ENCODE measurements at places on chromosomes 7 and 10.

DNA sequence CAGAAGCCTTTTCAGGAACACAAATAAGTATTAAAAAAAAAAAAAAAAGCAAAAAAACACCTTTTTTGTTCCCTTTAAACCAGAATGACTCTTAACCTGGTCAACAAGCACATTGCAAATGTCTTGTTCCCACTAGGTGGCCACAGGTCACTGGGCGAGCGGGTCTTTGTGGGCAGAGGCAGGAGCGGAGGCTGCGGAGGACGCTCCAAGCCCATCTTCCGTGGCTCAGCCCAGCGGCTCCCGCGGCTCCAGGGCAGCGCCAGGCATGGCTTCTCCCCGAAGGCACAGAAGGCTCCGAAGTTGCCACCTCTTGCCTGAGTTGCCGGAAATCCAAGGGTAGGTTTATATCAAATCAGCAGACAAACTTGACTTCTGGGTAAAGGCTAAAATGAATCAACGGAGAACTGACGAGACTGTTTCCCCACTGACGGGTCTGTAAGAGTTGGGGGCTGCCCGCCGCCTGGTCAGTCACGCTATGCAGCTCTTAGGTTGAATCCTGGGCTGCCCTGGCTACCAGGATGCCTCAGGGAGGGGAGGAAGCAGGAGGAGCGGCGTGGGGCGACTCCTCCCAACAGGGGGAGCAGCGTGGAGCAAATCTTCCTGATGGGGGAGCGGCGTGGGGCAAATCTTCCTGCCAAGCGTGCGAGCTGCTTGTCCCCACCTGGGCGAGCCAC is 144.5 kb downstream of the PTPRN2 start:
- DNase-seq = no peak

DNA sequence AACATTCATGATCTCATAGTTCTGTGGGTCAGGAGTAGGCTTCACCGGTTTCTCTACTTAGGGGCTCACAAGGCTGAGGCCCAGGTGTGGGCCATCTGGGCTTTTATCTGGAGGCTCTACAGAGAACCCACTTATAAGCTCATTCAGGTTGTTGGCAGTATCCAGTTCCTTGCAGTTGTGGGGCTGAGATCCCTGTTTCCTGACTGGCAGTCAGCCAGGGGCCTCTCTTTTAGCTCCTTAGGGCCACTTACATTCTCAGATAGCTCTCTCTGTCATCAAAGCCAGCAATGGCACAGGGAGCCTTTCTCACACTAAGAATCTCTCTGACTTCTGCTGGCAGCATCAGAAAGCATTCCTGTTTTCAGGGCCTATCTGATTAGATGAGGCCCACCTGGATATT is 18.2 kb upstream of the HECTD2 start:
- DNase-seq = no peak

GRCh38 chr10:16886031-16886430 is 68.8 kb upstream of the RSU1 start:
- DNase-seq = no peak

DNA sequence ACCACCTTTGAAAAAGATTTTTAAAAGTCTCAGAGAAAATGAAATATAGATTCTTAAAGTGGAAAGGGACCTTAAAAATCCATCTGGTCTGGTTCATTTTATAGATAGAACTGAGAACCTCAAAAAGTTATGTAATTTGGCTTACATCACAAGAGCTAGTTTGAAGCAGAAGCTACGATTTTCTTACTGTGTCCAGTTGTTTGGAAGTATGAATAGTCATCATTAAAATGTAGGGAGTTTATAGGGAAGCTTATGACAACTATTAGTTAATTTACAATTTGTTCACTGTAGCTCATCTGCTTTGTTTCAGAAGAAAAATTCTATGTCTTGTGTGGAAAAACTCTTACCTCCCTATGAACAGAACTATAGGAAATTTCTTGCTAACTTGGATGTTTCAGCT is 26.9 kb downstream of the ZEB1 start:
- no peak for DNase-seq

GRCh38 chr10:43596546-43596945 is 9.7 kb upstream of the ZNF485 start:
- no peak for DNase-seq

- no peak for DNase-seq
Observed at GRCh38 chr7:10205696-10206095, 768.0 kb upstream of the PHF14 start.

GRCh38 chr10:100544950-100545349 is 9.2 kb downstream of the HIF1AN start:
- no peak for DNase-seq

DNA sequence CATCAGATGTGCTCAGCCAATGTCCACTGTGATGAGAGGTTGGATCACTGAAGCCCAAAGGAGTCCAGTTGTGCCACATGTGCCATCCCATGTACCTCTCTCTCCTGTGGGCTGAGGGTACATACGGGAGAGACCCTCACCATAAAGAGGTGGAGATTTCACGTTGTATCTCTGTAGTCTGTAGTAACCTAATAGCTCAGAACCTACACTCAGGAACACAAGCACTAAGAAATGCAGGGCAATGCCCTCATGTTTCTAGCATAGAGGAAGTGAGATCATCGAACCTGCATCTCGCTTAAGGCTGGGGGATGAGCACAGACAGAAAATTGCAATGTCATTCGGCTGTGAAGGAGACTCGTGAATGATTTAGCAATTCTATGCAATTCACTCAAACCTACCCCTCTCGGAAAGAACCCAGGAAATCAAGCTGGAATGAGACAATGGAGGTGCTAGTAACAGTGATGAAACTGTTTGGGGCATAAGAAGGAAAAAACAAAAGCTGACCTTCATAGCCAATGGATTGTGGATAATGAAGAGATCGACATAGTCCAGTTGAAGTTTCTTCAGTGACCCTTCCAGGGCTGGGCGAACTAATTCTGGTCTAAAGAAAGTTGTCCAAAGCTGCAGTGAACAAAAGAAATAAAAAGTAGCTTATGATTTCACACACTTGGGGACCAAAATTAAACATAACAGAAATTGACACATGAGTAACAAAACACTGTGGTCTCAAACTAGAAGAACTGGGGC is 80.3 kb upstream of the UCN3 start:
- no peak for DNase-seq

DNA sequence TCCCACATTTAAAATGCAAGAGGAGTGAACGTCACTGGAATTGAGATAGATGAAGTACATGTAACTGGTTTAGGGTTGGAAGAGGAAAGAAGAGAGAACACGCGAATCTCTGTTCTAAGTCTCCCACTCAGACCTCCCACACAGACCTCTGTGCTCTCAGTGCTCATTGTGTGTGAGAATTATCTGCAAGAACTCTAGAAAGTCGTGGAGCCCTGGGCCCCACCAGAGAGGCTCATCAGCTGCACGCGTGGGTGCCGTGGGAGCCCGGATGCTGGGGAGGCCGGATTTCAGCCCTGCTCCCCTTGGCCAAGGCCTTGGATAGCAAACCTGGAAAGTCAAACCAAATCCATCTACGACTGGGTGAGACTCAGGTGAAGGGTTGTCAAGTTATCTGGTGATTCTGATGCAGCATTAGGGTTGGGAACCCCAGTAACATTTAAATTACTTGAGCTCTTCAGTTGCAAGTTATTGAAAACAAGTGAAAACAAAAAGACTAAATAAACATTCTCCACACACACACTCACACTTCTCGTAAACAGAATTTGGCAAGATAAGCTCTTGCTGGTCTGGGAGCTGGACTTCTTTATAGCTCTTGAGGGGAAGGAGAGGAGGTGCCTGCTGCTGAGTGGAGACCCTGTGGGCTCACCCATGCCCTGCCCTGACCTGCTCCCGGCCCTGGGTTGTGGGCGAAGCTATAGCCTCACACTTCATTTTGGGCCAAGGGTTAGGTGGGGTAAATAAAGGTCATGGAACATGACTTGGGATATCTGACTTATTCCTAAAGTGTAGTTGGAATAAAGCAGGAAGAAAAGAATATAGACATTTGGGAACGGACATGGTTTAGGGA is 250.3 kb downstream of the ADARB2 start:
- DNase-seq = no peak

GRCh38 chr10:36383349-36383748 is 741.3 kb upstream of the FZD8 start:
- DNase-seq = no peak

- DNase-seq = no peak
Observed at GRCh38 chr10:44859546-44860285, 51.4 kb upstream of the TMEM72 start.

DNA sequence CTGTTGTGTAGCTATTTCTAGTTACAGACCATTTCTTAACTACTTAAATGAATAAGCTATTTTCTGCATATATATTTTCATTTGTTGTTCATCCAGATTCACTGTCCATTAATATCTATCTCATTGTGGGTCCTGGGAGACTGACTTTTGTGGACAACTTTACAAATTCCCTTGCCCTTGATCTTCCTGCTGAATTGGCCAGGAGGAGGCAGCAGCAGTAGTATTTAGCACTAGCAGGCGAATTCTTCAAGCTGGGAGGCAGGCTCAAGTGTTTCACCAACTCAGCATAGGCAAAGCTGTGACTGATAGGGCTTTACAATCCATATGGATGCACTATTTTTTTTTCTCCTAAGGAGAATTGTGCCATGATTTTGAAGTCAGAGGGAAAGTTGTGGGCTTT is 461.0 kb upstream of the NRG3 start:
- no peak for DNase-seq

- no peak for DNase-seq
Observed at GRCh38 chr10:132094581-132095234, 29.0 kb downstream of the JAKMIP3 start.

- DNase-seq = peak; percentile 50
Observed at GRCh38 chr7:44431091-44431608, 59.3 kb downstream of the NUDCD3 start.

GRCh38 chr10:72250666-72251065 is 23.1 kb upstream of the DDIT4 start:
- DNase-seq = no peak

DNA sequence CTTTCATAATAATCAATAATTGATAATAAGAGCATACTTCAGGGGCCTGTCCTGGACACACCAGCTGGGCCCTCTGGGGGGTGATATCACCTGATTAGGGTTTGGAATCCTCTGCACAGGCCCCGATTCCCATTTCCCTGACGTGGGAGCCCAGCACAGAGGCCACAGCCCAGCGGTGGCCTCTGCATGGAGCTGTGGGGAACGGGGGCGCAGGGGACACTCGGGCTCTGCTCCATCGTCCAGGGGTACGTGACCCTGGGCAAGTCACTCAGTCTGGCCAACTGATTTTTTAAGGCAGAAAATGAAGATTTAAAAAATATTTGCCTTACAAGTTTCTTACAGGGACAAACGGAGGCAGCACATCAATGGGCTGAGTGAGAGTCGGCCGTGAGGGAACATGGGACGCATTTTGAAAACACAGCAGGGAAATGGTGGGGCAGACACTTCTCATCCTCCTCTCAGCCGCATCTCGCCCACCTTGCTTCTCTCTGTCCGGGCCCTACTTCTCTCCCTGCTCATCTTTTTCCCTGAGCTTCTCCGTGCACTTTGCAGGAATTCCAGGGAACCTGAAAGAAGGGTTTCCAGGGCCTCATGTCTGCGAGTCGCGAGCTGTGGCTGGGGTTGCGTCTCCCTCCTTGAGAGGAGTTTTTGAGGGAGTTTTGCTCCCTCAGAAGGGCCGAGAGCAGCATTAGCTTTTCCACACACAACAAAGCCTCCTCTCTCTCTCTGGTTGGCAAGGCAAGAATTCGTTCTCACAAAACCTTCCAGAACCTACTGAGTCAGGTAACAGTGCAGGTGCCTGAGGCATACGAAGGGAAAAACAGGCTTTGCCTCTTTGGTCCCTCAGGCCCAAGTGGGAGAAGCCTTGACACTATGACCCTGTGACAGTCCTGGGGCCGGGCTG is 312.0 kb downstream of the WDR37 start:
- DNase-seq = no peak

- DNase-seq = no peak
Observed at GRCh38 chr10:93436591-93437085, 45.5 kb downstream of the MYOF start.

DNA sequence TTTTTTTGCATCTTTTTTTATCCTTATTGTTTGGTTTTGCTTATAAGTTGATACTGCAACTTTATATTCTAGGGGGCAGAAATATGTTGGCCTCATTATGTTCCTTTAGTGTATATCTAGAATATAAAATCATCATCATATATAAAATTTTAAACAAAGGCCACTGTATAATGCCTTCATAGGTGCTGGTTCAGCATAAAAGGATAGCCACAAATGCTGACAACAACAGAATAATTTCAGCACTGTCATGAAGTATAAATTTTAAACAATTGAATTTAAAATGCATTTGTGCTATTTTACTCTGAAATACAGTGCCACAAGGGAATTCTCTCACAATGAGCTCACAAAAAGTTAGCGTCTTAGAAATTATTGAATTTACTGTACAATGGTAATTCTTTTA is 285.9 kb downstream of the ATRNL1 start:
- no peak for DNase-seq

DNA sequence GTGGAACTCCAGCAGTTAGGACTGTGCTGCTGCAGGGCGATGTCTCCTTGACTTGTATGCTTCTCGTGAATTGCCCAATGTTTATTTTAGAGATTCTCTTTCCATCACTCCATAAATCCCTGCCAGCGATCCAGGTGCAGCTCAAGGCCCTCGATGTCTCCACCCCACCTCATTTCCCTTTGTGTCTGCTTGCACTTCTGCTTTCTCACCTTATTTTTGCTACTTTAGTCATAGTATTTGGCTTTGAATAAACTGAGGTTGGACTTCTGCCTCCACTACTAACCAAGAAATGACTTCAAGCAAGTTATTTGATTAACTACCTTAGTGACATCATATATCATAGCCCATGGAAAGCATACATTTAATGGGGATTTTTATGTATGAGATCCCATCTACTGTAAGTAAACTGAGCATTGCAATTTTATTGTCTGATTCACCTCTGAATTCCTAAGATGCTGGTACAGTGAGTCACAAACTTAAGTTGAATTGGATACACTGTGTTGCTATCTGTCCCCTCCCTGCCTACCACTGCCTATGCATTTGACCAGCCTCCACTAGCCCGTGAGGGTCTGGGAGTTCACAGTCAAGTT is 255.8 kb downstream of the ABCA13 start:
- no peak for DNase-seq

- peak; percentile 76 for DNase-seq
Observed at GRCh38 chr10:110783509-110784107, 88.1 kb upstream of the PDCD4 start.

GRCh38 chr7:148898845-148899484 is 14.9 kb upstream of the EZH2 start:
- DNase-seq = no peak

- no peak for DNase-seq
Observed at GRCh38 chr10:1182280-1183032, 126.3 kb downstream of the WDR37 start.

DNA sequence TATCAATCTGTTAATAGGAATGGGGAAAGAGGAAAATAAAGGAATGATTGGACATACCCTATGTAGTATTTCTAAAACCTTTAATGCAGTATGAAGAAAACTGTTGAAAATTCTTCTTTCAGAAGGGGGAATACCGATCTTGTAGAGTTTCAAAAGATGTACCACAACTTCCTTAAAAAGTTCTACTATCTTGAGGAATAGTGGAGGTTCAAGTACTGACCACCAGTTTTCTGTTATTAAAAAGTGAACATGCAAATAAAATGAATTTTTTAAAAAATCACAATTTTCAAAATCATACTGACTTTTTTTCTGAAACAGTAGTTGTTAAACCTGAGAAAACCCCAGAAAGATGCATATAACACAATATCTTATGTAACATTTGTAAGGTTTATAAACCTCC is 86.5 kb downstream of the HERC4 start:
- no peak for DNase-seq
